CD4-positive, alpha-beta T cell treated with Interleukin-17A for 1 hour (primary cell): ENCODE measurements at places on chromosomes 13 and 19.

- no peak for DNase-seq
Measured at GRCh38 chr13:25731536-25731935, 320.3 kb downstream of the SHISA2 start.

DNA sequence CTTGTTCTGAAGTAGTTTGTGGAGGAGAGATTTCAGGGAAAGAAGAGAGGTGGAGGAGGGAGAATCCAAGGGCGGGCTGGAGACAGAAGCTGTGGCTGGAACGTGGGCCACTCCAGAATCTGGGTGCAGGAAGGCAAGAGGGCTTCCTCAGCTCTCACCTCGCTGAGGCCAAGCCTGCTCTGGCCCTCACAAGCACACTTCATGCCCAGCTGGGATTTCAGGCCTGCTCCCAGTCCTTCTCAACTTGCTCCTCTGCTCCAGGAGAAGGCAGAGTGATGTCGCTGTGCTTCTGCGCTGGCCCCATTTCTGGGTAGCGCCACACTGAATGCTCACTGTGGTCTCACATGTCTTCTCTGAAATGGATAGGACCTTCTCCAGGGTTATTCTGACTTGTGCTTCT, 328.8 kb downstream of the FGF9 start:
- no peak for DNase-seq

DNA sequence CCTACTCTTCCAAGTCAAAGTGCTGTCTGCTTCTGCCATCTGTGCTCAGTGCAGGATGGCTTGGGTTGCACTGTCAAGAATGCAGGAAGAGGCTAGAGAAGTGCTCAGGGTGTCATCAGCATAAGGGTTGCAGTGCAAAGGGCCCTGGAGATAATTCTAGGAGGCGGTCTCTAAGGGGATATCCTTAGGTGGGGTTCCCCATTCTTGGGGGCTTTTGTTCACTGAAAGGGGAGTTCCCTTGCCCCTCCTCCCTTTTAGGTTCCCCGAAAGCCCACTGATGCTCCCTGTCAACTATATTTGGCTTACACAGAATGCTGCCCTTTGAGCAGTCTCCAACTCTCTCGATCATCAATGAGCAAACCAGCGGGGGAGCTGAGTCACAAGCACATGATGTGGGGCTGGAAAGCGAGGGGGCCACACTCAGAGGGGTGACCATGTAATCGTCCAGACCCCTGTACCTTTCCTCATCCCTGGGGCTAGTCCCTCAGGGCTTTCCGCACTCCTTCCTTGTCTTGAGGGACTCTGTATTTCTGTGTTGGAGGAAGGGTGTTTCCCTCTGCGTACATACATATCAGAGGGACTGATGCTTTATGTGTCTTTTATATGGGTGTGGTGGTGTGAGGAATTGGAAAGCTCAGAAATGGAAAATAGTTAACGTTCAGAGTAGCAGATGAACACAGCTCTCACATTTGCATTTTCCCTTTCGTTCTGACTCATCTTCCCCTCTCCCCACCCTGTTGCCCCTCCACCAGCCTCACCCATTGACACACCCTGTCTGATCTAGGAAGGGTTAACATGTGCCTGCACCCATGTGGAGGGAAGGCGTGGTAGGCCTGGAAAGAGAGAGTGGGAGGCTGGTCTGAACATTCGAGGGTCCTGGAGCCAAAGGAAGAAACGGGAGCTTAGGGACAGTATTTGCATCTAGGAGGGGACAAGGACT, 6.7 kb downstream of the ZBTB32 start:
- DNase-seq, result peak; percentile 39

DNA sequence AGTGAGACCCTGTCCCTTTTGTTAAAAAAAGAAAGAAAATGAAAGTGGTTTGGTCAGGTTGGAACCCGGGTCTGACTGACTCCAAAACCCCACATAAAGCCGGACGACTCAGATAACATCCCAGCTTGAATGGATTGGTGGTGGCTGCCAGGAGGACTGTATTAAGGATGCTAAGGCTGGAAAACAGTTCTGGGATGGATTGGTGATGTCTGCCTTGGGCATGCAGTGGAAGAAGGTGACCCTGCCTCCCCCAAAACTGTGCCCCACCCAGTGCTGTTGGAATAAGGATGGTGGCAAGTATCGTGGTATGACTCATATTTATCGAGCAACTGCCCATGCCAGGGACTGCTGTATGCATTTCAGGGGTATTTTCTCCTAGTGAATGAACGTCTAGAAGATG, 18.5 kb upstream of the COLGALT1 start:
- no peak for DNase-seq

- DNase-seq, result no peak
Measured at GRCh38 chr13:60074397-60074796, 89.3 kb downstream of the DIAPH3 start.

DNA sequence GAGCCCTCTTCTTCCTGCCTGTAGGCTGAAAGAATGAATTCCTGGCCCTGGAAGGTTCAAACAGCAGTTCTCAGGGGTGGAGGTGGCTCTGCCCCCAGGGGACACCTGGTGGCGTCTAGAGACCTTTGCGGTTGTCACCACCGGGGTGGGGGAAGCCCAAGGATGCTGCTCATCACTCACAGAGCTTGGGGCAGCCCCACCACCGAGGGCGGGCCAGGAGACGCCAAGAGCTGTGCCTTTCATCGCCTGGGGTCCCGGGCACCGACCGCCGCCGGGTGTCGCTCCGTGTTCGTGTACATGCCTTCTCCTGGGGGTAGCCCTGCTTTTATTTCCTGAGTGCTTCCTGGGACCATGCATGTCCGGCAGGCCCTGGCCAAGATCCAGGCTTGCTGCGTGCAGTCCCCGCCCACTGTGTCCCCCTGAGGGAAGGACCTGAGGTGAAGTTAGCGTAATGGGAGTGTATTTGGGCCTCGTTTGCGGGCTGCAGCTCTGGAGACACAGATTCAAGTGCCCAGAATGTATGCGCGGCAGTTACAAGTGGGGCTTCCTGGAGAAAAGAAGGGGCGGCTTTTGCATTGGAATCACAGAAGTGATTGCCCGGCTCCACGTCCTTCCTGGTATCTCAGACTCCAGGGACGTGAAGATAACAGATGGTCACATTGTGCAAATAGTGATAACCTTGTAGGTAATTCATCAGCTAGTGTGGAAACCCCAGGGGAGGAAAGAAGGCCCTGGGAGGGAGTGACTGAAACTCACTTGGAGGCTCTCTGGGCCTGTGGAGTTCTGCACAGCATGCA, 7.8 kb downstream of the DOT1L start:
- DNase-seq, result peak; percentile 85

DNA sequence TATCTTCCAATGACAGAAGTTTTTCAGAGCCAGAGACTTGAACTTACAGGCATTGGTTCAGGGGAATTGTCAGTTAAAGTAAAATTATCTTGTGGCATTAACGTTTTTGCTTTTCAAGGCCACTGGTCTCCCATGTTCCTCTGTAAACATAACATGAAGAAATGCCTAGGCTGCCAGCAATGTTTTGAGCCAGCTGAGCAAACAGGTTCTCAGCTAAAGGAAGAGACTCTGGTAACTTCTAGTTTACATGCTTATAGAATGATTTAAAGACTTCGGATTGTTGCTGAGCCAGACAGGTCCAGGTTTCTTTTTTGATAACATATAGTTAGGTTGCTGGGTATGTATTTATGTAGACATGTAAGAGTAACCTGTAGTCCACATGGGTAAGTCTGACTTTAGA, 35.7 kb downstream of the ZNF493 start:
- DNase-seq, result no peak
